ENCODE measurements at places on chromosomes 2 and 18.

GRCh38 chr18:43825768-43826167 lies 548.5 kb upstream of the SYT4 start:
- DNase-seq = no peak

- DNase-seq = no peak
Observed at GRCh38 chr2:71688530-71688929, 235.2 kb downstream of the DYSF start.

DNA sequence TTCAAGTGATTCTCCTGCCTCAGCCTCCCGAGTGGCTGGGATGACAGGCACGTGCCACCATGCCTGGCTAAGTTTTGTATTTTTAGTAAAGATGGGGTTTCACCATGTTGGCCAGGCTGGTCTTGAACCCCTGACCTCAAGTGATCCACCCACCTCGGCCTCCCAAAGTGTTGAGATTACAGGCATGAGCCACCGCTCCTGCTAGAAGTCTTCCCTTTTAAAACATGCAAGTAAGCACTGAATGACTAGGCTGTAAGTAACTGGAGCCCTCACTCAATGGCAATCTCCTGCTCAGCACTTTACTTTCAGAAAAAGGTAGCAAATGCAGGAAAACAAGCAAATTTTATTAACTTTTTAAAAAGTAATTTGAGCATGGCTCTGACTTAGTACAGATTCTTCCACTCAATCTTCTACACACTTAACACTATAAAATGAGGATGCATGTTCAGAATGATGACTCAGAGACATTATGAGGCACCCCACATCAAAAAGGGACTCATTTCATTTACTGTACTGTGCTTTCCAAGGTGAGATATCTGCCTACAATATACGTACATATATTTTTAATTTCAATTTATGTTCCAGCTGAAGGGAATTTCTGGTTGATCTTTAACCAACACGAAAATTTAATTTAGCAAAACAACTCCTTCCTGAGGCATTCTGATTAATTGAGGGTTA lies 6.6 kb upstream of the NCK2 start:
- DNase-seq = no peak

- no peak for DNase-seq
Observed at GRCh38 chr2:190807886-190808285, 72.7 kb upstream of the GLS start.

DNA sequence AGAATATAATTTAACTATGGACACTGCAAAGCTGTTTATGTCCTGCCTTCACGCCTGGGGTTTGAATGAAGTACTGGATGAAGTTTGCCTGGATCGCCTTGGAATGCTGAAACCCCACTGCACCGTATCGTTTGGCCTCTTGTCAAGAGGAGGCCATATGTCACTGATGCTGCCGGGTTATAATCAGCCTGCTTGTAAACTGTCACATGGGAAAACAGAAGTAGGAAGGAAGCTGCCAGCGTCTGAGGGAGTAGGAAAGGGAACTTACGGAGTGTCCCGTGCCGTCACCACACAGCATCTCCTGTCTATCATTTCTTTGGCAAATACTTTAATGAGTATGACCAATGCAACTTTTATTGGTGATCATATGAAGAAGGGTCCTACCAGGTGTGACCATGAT lies 105.8 kb downstream of the WDR7 start:
- DNase-seq = no peak

- no peak for DNase-seq
Observed at GRCh38 chr2:66364495-66365333, 70.2 kb upstream of the MEIS1 start.

DNA sequence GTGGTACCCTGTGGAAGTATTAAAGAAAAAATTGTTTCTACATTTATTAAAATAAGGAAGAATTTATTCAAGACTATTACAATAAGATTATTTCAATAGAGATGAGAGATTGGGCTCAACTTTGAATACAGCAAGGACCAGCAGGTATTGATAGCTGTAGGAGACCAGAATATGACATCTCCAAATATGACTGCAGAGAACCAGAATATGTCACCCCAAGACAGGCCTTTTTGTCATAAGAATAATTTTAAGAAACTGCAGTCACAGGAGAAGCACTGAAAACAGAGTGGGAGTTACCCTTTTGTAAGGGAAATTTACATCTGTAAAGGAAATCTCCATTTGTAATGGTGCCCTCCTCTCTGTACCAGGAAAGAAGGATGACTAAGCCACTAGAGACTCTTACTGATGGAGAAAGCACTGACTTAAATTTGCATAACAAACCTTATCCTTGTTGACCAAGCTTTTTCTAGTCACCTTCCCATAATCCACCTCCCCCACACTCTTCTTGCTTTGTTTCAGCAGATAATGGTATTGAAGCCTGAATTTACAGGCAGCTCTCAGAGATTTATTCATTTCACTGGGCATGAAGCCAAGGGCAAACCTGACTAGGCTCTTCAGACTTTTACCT lies 145.1 kb upstream of the RMP24 start:
- no peak for DNase-seq

- DNase-seq = no peak
Observed at GRCh38 chr18:31301201-31301655, 16.7 kb upstream of the DSG1 start.

GRCh38 chr2:72515696-72516095 lies 310.1 kb downstream of the EXOC6B start:
- DNase-seq = no peak

- no peak for DNase-seq
Observed at GRCh38 chr2:211205358-211205757, 649.0 kb downstream of the CPS1 start.

- no peak for DNase-seq
Observed at GRCh38 chr2:101710471-101711318, 13.2 kb downstream of the MAP4K4 start.

- DNase-seq = no peak
Observed at GRCh38 chr18:4004183-4004829, 450.8 kb downstream of the DLGAP1 start.

- no peak for DNase-seq
Observed at GRCh38 chr2:202090530-202090929, 17.5 kb downstream of the KIAA2012 start.

DNA sequence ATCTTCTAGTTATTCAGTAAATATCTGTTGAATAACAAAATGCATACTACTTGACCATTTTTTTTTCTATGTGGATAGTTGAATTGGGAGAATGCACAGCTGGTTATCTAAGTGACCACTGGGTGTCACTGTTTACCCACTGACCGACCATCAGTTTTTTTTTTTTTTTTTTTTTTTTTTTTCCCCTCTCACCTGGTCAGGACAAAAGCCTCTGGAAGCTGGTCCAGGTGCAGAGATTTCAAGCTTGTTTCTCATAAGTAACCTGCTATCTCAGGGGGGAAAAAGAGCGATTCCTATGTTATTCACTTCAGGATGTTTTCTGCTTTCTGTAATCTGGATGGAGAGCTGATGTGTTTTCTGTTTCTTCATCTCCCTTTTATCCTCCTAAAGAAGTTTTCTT lies 256.0 kb downstream of the DCDC2C start:
- DNase-seq = no peak

GRCh38 chr2:170313347-170313991 lies 135.5 kb downstream of the MYO3B start:
- no peak for DNase-seq

GRCh38 chr2:153020201-153020600 lies 301.8 kb downstream of the ARL6IP6 start:
- no peak for DNase-seq

DNA sequence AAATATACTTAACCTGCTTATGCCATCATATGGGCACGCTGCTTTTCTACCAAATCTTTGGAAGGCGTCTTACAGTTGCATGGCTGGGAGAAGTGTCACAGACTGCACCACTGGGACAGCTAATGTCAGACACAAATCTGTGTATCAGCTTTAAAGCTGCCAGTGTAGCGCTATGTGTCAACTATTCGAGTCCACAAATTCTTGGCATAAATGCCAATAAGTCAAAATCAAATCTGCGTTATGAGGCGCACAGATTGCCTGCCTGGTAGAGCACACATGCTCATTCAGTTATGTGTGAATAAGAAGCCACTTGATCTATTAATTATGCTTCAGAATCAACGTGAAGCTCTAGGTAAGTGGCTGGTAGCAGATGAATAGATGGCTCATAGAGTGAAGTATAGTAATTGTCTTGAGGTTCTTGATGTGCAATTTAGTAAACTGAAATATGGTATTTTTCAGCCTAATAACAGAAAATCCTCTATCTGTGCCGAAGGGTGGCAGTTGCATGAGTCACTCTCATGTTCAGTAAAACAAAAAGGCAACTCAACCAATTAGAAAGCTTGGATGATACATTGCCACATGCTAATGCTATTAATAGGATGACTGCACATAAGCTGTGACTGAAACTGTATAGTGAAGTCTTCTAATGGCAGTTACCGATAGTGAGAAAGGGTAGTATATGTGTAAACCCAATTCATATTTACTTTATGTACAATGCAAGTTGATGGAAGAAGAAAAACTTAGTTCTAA lies 52.0 kb downstream of the DCC start:
- no peak for DNase-seq

DNA sequence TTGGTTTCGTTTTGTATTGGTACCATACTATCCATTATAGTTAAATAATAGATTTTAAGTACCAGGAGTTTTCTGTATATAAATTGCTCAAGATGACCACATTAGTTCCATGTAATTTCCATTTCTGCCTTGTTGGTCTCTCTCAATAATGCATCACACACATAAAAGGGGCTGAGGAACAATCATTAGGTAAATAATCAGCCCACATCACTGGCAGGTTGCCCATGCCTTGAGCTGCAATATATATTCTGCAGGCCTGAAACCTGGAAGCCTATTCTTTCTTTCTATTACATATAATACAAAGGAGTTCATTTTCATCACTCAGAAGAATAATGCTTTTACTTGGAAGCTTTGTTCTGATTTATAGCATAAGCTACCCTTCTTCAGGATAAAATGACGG lies 616.1 kb upstream of the PKDCC start:
- no peak for DNase-seq

GRCh38 chr18:23872701-23873550 lies 141.6 kb upstream of the TTC39C start:
- DNase-seq = peak; percentile 14

DNA sequence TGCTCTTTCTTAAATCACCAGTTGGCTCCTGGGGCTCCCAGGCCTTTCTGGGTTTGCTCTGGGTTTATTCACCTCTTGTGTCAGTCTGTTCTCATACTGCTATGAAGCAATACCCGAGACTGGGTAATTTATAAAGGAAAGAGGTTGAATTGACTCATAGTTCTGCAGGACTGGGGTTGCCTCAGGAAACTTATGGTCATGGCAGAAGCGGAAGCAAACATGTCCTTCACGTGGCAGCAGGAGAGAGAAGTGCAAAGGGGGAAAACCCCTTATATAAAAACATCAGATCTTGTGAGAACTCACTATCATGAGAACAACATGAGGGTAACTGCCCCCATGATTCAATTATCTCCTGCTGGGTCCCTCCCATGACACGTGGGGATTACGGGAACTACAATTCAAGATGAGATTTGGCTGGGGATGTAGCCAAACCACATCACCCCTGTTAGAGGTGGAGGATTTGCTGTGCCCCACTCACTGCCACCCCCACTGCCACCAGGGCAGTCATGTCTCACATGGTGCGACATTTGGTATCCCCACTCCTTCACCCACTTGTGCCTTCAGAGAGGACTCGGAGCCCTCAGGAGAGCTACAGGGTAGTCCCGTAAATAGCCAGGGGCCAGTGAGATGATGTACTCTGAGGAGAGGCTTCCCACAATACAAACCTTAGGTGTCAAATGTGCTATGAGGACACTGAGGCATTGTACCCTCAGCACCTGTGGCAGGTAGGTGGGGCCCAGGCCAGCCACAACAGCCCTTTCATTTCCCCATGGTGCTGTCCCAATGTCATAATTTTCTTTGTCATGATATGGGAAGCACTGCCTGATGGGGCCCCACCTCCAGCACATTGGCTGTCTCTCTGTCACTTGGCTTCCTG lies 35.7 kb downstream of the CDC42EP3 start:
- no peak for DNase-seq

- DNase-seq = no peak
Observed at GRCh38 chr2:42881732-42882131, 89.3 kb upstream of the HAAO start.

DNA sequence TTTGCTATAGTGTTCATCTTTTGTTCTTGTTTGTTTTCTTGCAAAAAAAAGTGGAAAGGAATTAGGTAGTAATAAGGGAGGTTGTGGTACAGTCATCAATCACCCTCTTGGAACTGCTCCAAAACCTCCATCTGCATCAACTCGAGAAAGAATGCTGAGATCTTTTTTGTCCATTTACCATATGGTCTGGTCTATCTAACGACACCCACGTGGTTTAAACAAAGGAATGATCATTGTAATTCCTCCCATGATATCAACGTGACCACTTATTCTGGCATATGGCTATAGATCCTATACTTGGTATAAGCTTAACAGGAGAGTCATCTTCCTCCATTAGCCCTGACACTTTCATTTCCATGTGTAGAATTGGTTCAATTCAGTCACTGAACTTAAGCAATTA lies 1025.3 kb upstream of the NXPH2 start:
- DNase-seq = no peak

- no peak for DNase-seq
Observed at GRCh38 chr18:5515011-5515784, 28.6 kb downstream of the EPB41L3 start.

GRCh38 chr2:185796758-185797157 lies 58.2 kb downstream of the FSIP2 start:
- no peak for DNase-seq

DNA sequence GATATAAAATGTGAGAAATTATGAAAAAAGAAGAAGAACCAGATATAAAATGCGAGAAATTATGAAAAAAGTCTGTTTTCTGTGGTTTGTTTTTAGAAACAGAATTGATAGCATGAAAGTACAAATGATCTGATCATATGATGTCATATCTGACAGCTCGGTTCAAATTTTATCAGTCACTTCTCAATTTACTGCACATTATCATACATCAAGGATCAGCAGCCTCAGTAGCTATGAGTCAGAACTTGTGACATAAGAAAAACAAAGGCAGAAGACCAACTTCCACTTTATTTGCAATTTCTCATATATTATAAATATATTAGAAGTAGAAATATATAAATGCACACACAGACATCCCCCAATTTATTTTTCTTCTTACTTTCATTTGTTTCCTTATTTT lies 634.0 kb downstream of the LRP1B start:
- DNase-seq = no peak

DNA sequence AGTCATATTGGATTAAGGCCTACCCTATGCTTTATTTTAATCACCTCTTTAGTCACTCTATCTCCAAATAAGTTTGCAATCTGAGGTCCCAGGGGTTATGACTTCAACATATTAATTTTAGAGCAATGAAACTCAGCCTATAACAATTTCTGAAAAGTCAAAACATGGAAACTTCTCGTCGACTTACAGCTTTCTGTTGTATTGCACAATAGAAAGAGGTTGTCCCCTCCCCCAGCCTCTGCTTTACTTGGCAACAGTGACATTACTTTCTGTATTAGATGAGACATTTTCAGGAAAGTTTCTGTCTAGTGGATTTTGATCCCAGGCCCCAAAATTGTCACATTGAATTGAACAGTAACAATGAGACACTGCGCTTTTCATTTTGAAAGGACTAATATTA lies 326.4 kb downstream of the THSD7B start:
- DNase-seq = no peak

DNA sequence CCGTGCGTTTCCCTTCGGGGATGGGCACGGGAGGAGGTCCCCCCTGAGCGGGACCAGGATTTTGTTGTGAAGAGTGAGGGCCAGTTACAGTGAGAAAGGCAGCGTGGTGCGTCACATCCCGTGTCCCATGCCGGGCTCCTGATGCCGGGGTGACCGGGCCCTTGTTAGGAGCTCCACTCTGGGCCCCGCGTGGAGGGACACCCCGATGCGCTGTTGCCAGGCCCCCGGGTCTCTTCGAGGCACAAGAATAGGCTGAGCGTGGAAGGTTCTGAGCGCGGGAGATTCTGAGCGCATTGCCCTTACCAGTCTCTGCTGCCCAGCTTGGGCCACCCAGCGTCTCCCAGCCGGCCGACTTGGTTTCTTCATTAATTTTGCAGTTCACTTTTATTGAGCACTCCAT lies 17.6 kb downstream of the CTDP1 start:
- no peak for DNase-seq

Data from activated T-helper 1 cell treated with anti-CD3 and anti-CD28 coated beads, Interleukin-2, amount 50 U/mL, for 16 hours (primary cell).